T-cell (primary cell): ENCODE measurements at places on chromosomes 7 and 10.

DNA sequence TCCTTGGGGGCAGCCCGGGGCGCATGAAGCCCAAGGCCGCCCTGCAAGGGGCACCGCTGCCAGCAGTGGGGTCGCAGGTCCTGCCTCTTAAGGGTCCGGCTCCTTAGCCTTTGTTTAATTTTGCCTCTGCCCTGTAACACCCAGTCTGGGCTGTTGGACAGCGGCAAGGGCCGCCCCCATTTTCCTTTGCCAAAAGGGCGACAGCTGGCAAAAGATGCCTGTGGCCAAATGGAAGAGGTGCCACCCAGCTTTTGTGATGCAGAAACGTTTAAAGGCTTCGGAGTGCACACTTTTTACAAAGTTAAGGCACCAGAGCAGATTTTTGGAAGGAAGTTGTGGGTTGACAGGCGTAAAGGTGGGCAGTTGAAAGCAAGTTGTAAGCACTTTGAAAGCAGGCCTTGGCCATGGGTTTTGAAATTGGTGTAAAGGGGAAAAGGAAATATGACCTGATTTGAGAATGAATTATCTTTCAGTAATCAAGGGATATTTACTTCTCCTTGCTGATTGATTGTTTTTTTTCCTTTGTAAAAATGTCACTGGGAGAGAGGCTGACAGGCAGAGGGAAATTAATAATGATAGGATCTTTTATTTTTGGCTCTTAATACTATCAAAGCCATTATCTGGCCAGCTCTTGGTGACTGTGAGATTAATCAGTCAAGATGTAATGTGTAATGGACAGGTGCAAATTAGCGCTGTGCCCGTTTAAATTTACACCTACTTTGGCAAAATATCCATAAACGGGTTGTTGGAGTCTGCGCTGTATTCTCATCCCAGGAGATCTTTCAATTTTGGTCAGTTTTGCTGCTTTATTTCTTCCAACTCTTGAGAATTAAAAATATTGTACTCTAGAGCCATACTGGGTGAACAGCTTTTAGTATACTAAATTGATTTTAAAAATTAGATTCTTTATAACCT, 1.2 kb downstream of the CASD1 start:
- H3K27me3 ChIP-seq = no peaks in the 10 kb centered on the region
- peak overlapping the region; percentile 72 for H3K4me3 ChIP-seq
- peak; percentile 22 for DNase-seq
- H3K36me3 ChIP-seq = no peaks in the 10 kb centered on the region

- H3K4me1 ChIP-seq = no peaks in the 10 kb centered on the region
- no peaks in the 10 kb centered on the region for H3K36me3 ChIP-seq
- no peak overlapping the region for H3K27ac ChIP-seq
- DNase-seq = no peak
- H3K27me3 ChIP-seq = no peaks in the 10 kb centered on the region
These were observed 54.1 kb upstream of the AKR1C1 start for GRCh38 chr10:4909118-4909517.

- no peak overlapping the region for H3K4me3 ChIP-seq
- H3K27me3 ChIP-seq = no peaks in the 10 kb centered on the region
- no peaks in the 10 kb centered on the region for H3K36me3 ChIP-seq
- DNase-seq = no peak
- H3K27ac ChIP-seq = no peak overlapping the region
These were observed 121.2 kb upstream of the FOXP2 start for GRCh38 chr7:114293289-114294012.

DNA sequence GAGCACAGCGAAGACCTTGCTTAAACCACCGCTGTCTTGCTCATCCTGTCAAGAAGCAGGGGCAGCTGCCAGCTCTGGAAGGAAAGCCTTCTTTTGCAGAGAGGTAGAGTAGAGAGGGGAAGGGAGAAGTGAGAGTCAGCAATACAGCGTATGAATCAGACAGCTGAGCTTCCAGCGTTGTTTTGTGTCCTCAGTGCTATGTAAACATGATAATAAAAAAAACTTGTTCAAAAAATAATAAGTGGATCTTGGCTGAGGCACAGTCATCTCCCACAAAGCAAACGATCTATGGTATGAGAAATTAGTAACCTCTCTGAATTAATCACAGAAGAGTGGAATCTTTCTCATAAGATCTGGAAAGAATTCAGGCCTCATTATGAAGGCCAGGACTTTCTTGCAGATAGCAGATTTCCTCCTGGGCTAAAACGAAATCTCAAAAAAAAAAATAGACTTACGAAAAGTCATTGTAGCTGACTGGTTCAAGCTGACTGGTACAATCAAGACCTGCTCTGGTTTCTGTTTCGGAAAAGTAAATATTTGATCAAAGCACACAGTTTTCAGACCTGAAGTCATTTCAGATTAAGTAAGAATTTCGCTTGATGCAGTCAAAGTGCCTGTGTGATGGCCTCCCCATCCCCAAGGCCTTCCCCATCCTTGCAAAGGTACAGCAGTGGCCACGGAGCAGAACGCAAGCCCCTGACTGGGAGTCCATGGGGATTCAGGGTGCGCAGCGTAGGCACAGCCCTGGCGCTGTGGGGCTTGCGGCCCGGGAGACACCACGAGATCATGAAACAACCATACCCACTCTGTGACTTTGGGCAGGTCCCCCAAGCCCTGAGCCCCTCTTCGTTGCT, 29.4 kb downstream of the CHST15 start:
- peaks cover 22% of the 10 kb centered on the region for H3K4me1 ChIP-seq
- DNase-seq = no peak
- no peak overlapping the region for H3K27ac ChIP-seq

DNA sequence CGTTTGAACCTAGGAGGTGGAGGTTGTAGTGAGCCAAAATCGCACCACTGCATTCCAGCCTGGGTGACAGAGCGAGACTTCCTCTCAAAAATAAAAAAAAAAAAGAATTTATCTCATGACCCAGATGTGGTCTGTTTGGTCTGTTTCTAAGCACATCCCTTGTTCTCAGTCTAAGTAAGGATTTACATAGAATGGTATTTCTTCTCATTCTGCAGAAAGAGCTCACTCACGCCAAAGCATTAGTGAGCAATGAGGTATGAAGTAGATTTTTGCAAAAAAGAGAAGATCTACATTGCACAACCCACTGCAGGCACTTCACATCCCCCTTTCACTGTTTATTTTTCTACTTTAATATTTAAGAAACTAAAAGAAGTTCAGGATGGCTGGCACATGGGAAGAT, 76.5 kb upstream of the FGL2 start:
- H3K36me3 ChIP-seq = peaks cover 3% of the 10 kb centered on the region
- H3K4me3 ChIP-seq = no peak overlapping the region
- no peaks in the 10 kb centered on the region for H3K27me3 ChIP-seq
- H3K27ac ChIP-seq = no peak overlapping the region
- no peaks in the 10 kb centered on the region for H3K4me1 ChIP-seq

DNA sequence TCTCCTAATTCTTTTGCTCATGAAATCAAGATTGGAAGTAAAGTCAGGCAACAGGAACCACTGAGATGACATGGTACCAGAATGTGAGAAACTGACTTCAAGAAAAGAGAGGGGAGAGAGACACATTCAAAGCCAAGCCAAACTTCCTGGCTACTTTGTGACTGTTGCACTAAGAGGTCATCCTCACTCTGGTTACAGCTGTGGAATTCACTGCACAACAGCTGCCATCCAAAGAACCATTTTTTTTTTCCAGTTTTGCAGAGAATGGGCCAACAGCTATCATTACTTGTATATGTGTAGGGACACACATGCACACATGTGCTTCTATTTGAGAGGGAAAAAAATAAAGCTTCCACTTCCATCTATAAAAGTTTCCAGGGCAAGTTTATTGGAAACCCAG, 203.5 kb downstream of the GLI3 start:
- H3K27ac ChIP-seq = no peak overlapping the region
- H3K4me1 ChIP-seq = no peaks in the 10 kb centered on the region
- H3K36me3 ChIP-seq = no peaks in the 10 kb centered on the region
- no peak overlapping the region for H3K4me3 ChIP-seq

DNA sequence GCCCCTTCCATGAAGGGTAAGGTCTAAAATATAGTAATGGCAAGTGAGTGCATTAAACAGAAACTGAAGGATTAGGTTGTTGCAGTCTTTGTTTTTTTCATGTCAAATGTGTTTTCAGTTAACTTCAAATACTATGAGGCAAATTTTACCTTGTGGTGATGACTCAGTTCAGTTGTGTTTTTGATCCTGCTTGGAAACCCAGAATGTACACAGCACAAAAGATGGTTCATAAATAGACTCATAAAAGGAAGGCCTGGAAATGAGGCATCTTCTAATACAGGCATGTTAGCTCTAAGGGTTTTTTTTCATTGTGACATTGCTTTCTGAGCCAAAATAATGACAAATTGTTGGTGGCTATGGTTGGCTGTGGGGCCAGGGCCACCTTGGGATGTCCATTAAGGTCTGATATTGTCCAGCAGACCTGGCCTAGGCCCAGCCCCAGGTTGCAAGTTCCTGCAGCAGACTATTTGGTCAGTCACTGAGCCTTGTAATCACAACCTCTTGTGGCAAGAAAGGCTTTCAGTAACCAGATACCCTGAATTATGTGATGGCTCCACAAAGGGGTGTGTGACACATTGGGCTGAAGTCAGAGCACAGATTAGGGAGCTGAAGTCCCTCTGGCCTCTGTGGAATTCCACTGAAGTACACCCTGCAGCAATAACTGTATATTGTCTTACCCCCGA, 69.0 kb upstream of the SAMD8 start:
- H3K4me1 ChIP-seq = no peaks in the 10 kb centered on the region
- H3K4me3 ChIP-seq = no peak overlapping the region
- no peaks in the 10 kb centered on the region for H3K36me3 ChIP-seq
- H3K27ac ChIP-seq = no peak overlapping the region
- H3K27me3 ChIP-seq = peaks cover 21% of the 10 kb centered on the region

DNA sequence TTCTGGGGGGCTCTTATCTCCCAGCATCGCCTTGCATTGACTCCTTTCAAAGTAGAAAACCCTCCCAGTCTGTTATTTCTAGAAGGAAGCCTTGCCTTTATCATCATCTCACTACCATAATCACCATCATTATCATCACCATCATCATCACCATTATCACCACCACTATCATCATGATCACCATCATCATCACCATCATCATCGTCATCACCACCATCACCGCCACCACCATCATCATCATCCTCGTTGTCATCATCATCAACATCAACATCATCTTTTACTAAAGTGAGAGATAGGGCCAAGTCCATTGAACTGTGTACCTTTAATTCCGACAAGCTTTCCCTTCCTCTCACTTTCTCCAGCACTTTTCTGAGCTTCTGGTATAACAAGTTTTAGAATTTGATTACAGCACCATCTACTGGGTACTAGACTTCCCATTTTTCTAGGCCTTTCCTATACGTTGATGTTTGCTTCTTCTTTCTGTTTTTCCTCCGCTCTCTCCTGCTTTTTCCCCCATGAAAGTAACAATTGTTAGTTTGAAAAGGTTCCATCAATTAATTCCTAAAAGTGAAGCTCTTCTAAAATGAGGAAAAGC, 226.4 kb downstream of the BUB3 start:
- no peaks in the 10 kb centered on the region for H3K4me1 ChIP-seq
- no peaks in the 10 kb centered on the region for H3K27me3 ChIP-seq
- H3K4me3 ChIP-seq = no peak overlapping the region
- DNase-seq = no peak

- H3K4me3 ChIP-seq = no peak overlapping the region
- H3K27ac ChIP-seq = no peak overlapping the region
- no peaks in the 10 kb centered on the region for H3K27me3 ChIP-seq
- no peaks in the 10 kb centered on the region for H3K36me3 ChIP-seq
- H3K4me1 ChIP-seq = no peaks in the 10 kb centered on the region
- DNase-seq = no peak
These were observed 341.7 kb upstream of the BMPER start for GRCh38 chr7:33563651-33564050.

- no peak overlapping the region for H3K4me3 ChIP-seq
- no peaks in the 10 kb centered on the region for H3K27me3 ChIP-seq
- no peaks in the 10 kb centered on the region for H3K36me3 ChIP-seq
- no peak overlapping the region for H3K27ac ChIP-seq
These were observed 10.9 kb downstream of the MACROH2A2 start for GRCh38 chr10:70063418-70064098.

GRCh38 chr7:88115258-88115796, 104.5 kb downstream of the SRI start:
- H3K27ac ChIP-seq = no peak overlapping the region
- no peak overlapping the region for H3K4me3 ChIP-seq
- no peak for DNase-seq
- H3K36me3 ChIP-seq = no peaks in the 10 kb centered on the region

DNA sequence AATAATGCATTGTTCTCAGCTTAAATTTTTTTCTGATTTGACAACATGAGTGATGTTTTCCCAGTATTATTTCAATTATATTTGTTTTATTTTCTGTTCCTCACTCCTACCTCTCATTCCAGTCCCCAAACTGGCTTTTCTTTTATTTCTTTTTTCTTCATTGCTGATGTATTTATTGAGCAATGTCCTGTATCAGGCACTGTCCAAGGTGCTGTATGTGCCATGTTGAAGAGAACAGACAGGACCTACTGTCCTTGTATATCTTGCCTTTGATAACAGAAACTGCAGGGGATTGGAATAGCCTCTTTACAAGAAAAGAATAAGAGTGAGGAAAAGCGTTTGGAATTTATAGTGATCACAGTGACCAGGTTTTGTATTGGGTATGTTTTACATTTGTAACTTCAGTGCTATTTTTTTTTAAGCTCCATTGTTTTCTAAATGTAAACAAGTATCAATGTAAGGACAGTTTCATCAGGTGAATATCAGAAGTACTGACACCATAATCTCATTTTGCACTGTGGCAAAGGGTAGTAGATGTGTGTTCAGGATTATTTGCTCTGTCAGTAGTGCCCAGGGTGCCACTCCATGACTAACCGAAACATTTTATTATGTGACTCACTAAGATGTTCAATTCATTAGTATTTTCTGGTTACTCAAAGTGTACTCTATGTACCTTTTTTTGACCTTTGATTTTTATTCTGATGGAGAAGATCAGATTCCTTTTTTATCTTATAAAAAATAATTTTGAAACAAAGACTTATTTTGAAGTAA, 15.6 kb upstream of the CLDN12 start:
- no peaks in the 10 kb centered on the region for H3K36me3 ChIP-seq
- H3K27ac ChIP-seq = no peak overlapping the region
- no peak for DNase-seq
- no peaks in the 10 kb centered on the region for H3K27me3 ChIP-seq
- no peak overlapping the region for H3K4me3 ChIP-seq
- no peaks in the 10 kb centered on the region for H3K4me1 ChIP-seq

- no peaks in the 10 kb centered on the region for H3K27me3 ChIP-seq
- H3K36me3 ChIP-seq = peaks cover 5% of the 10 kb centered on the region
- peak within 1 kb of the TSS; percentile 79 for H3K4me3 ChIP-seq
- DNase-seq = no peak
- H3K27ac ChIP-seq = peak within 1 kb of the TSS; percentile 35
These were observed at the start of gene PAXIP1 for GRCh38 chr7:155003092-155003375. Gene PAXIP1 (minus strand): TSS chr7:155003124. CDS start chr7:155002929, 195 bp downstream.

DNA sequence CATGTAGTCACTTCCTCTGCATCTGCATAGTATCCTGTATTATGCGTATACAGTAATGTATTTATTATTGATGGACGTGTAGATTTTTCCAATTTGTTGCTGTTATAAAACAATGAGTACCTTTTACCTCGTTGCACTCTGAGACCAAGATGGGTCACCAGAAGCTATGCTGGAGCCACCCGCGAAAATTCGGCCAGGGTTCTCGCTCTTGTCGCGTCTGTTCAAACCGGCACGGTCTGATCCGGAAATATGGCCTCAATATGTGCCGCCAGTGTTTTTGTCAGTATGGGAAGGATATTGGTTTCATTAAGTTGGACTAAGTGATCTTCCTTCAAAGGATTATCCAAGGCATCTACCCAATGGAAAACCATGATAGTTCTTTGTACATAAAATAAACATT, 1.0 kb downstream of the PSMC2 start:
- H3K4me1 ChIP-seq = peaks cover 19% of the 10 kb centered on the region
- no peak for DNase-seq
- H3K4me3 ChIP-seq = peak overlapping the region; percentile 96

GRCh38 chr7:46776790-46777189, 805.1 kb downstream of the TNS3 start:
- H3K27ac ChIP-seq = no peak overlapping the region
- no peaks in the 10 kb centered on the region for H3K36me3 ChIP-seq
- no peak overlapping the region for H3K4me3 ChIP-seq
